ENCODE measurements at places on chromosomes 3 and 15.

DNA sequence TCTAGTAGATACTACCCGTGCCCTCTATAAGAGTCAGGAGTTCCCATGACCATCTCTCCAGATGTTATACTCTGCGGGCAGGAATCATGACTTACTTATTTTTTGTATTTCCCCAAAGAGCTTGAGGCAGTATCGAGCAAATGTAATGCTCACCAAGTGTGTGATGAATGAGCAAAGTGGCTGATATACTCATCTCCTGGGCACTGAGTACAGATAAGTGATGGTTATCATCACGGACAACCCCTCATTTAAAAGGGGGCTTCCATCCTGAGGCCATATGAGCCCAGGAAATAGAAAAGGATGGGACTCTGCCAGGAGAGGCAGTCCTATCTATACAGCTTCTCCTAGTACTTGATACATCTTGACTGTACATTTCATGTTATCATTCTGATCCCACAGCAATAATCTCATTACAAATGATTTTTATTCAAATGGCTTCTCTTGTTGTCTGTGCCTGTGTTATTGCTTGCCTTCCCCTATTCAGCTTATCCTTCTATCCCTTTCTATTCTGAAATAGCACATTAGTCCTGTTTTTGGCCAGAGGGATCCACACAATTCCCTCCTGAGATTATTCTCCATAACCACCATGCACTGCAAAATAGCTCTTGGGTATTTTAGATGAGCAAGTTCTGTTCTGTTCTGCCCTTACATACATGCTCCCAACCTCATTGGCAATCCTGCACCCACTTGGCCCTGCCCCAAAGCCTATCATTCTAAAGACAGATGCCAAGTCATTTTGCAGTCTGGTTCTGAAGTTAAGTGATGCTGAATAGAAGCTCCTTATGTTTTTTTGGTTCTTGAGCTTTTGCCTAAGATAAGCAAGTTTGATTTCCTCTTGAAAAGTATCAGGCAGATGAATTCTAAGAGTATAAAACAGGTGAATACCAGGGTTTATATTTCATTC, 48.0 kb upstream of the MRPL3 start:
- no peak for DNase-seq

GRCh38 chr15:61621146-61621545, 392.0 kb upstream of the RORA start:
- no peak for DNase-seq

GRCh38 chr3:186825294-186825821, 17.2 kb upstream of the ADIPOQ start:
- DNase-seq = no peak

GRCh38 chr15:83319771-83320170, 35.3 kb upstream of the BNC1 start:
- DNase-seq = no peak

- DNase-seq = no peak
Measured at GRCh38 chr15:55247311-55247710, 42.3 kb downstream of the RAB27A start.

- DNase-seq = no peak
Measured at GRCh38 chr3:124793054-124793739, 62.9 kb downstream of the UMPS start.
